ENCODE measurements at places on chromosomes 4 and X.

- no peak for DNase-seq
Measured at GRCh38 chr4:164952551-164952950, 24.9 kb downstream of the TRIM61 start.

GRCh38 chr4:48025005-48025404 is 8.4 kb downstream of the NIPAL1 start:
- DNase-seq: no peak

DNA sequence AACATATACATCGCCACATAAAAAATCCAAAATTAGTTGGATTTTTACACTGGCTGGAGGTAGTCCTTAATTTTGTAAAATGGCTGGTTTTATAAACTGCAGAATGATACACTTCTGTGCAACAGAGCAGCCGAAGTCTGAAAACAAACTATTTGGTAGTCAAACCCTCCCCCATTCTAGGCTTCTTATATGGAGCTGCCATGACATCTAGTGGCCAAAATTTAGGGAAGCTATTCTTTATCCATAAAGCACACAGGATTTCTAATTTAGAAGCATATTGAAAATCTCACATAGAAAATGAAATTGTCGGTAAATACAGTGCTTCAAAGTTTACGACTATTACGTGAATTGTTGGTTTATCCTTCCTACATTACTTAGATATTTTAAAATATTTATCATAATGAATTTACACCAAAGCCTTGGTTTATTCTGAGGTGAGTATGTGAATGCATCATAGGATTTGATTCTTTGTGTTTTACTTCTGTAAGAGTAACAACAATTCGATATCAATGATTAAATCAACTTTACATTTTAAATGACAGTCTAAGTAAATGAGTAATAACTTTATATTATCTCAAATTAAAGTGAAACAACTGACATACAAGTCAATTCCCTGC is 113.4 kb upstream of the FAM241A start:
- DNase-seq: no peak

DNA sequence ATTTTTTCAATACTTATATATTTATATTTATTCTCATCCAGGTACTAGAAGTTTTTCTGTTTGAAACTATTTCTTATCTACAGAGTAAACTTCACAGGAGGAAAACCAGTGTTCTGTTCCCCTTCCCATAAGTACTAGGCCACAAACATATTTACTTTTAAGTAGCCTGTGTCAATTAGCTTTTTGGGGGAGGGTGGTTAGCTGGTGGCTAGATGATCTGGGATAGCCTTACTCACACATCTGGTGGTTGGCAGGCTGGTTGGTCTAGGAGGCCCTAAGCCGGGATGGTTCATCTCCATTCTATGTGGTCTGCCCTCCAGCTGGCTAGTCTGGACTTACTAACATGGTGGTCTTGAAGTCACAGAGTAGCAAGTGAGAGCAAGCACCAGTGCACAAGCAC is 6.2 kb downstream of the JADE3 start:
- DNase-seq: no peak

GRCh38 chr4:87211249-87211952 is 9.0 kb downstream of the KLHL8 start:
- DNase-seq: no peak

DNA sequence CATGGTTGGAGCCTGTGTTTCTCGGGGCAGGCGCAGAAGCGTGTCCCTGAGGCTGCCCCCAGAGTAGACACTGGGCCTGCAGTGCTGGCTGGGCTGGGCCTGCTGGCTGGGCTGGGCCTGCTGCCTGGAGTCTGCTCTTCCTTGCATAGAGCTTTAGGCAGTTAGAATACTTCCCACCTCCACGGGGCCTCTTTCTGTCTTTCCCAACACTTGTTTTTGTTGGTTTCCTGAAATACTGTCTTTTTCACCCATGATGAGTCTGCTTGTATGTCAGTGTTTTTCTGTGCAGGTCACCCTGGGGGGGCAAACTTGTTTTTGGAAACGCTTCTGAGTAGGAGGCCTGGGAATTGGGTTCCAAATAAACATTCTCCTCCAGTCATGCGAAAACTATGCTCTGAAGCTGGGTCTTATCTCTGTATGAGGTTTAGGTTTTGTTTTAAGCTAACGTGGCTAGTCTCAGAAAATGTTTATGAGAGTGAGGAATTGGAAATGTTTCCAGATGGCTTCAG is 32.2 kb downstream of the TRMT44 start:
- no peak for DNase-seq

GRCh38 chr4:57763070-57763469 is 652.9 kb upstream of the IGFBP7 start:
- no peak for DNase-seq

GRCh38 chr4:52951016-52951415 is 88.9 kb downstream of the RASL11B start:
- DNase-seq: no peak

DNA sequence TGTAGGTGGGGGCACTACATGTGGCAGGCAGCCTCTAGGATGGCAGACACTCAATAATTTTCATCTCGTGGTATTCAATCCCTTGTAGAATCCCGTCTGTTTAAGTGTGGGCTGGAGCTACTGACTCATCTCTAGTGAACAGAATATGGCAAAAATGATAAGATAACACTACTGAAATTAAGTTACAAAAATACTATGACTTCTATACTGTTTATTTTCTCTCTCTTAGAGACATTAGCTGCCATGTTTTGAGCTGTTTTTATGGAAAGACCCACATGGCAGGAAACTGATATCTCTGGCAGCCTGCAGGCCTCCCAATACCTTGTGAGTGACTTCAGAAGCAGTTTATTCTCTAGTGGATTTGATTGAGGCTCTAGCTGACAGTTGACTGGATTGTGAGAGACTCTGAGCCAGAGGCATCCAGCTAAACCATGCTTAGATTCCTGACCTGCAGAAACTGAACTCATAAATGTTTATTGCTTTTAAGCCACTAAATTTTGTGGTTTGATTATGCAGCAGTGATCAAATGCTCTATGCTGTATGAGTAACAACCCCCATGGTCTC is 298.8 kb upstream of the CTSO start:
- DNase-seq: no peak

- no peak for DNase-seq
Measured at GRCh38 chrX:77434962-77435361, 12.2 kb upstream of the FGF16 start.

GRCh38 chr4:6944301-6945051 is 34.9 kb downstream of the TBC1D14 start:
- DNase-seq: no peak

DNA sequence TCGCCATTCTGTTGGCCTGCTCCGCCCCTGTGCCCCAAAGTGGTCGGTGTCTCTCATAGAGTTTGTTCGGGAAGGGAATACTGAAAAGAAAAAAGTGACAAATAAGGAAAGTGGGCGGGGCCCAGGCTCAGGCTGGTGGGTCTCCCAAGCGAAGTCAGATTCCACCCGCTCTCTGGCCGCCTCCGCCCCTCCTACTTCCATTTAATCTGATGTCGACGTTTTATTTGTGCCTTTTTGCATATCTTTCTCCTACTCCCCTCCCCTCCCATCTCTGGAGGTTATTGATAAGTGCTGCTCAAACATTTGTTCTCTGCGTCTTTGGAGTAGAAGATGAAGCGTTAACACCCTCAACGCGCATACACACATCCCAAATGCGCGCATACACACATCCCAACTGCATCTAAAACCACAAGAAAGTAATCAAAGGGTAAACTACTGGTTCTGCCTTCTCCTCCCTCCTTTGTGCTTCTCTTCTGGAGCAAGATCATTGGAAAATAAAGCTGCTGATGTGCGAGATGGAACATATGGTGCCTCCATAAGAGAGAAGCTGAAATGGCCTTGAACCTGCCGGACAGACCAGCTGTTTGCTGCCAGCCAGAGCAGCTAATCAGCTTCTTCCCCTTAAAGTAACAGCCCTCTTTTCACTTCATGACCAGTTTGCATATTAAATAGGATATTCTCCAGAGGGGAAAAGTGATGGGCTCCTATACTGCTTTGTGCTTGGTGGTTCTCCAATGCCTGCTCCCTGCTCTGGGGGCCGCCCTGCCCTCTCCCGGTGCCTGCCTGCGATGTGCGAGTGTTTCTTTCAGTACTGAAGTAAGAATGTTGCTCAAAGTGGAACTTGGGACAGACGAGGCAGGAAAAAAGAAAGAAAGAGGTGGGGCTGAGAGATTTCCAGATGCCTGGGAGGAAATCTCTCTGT is 3.1 kb downstream of the MAMLD1 start:
- DNase-seq: no peak

GRCh38 chr4:176792326-176793059 is at the start of gene VEGFC:
Gene VEGFC, minus strand, starts transcription at chr4:176792922. Its CDS starts 611 bp downstream, at chr4:176792311.
- no peak for DNase-seq

DNA sequence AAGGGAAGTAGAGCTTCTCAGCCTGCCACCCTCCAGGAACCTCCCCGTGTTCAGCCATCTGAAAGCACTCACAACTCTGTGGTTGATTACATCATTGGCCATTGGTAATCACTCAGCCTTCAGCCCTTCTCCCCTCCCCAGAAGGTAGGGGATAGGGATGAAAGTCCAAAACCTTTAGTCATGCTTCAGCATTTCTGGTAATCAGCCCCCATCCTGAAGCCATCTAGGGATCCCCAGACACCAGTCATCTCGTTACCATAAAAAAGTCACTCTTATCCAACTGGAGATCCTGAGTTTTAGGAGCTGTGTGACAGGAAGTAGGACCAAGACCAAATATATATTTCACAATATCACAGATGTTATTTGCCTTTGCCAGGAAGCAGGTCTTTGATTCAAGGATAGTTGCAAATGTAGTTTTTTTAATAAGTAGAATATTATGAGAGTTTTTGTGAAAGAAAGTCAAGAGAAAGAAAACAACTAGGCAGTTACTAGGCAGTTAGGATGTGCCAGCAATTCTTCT is 364.6 kb upstream of the NOCT start:
- DNase-seq: no peak

GRCh38 chr4:14566518-14566917 is 435.8 kb upstream of the CPEB2 start:
- DNase-seq: no peak

- no peak for DNase-seq
Measured at GRCh38 chr4:37762991-37763368, 63.5 kb upstream of the PGM2 start.

DNA sequence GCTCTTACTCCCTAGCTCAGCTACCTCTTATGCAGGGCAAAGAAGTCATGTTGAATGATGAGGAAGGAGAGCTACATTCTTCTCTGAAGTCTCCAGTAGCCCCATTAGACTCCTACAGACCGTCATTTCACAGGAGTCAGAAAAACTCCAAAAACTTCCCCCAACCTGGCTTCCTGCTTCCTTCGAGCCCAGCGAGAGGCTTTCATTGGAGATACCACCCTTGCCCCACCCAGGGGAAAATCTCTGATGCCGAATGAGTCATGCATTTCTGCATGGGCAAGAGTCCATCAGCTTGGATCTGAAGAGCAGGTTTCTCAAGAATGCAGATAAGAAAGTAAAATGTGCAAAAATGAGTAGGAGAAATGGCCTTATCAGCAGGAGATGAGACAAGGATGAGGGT is 53.0 kb downstream of the ARSF start:
- no peak for DNase-seq

- no peak for DNase-seq
Measured at GRCh38 chr4:1600211-1600780, 83.8 kb downstream of the FAM53A start.

DNA sequence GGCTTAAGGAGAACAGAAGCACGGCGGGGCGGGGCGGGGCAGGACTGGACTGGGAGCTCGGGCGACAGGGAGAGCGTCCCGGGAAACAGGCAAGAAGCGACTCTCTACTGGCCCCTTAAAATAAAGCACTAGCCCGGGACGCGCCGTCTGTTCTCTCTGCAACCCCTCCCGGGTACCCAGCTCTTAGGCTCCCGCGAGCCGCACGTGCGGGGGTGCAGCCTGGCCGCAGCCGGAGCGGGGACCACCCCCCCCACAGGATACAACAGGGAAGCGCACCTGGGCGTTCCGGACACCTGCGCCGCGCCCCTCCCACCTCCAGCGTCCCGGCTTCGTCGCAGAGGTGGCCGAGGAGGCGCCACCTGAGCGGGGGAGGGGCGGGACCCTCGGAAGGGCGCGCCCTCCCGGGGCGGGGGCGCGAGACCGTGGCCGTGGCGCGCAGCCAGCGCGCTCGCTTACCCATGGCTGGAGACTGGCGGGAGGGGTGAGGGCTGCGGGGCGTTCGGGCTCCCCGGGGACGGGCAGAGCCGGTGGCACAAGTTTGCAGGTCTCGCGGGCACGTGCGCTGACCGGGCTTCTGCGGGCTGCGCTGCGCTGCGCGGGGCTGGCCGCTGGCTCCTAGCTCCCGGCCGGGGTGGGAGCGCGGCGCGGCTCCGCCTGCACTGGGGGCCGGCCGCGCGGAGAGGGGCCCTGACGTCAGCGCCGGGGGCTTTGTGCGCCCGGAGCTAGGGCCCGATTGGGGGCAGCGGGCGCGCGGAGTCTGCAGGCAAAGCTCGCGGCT is 91.5 kb downstream of the GEMIN8 start:
- no peak for DNase-seq

GRCh38 chr4:80709082-80709869 is 321.2 kb upstream of the BMP3 start:
- peak; percentile 7 for DNase-seq

GRCh38 chrX:68868316-68868715 is 39.5 kb downstream of the EFNB1 start:
- DNase-seq: no peak

DNA sequence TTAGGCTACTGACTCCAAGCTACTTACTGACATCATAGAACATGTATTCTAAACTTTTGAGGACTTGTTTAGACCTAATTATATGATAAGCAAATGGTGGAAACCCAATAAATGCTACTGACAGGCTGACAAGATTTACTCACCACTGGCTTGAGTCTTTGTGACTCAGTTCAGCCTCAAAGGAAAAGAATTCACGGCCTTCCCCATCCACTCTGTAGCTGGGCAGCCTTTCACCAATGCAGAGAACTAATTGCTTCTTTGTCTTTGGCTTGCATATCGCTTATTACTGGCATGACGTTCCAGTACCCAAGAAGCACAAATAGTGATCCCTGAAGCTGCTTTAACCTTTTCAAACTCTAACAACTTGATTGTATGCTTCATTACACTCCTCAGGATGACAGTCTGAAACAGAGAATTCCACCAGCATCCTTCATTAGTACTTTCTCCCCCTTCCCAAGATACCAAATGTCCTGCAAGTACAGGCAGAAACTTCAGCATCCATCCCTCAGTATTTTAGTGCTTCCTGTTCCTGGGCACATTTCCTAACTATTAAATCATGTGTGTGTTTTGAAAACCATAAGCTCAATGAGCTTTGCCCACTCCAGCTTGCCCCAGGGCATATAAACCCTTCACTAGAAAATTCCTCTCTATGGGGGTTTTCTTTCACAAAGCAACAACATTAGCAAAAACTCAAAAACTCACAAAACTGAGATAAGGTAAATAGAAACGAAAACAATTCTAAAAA is 298.1 kb upstream of the SLC7A11 start:
- no peak for DNase-seq

DNA sequence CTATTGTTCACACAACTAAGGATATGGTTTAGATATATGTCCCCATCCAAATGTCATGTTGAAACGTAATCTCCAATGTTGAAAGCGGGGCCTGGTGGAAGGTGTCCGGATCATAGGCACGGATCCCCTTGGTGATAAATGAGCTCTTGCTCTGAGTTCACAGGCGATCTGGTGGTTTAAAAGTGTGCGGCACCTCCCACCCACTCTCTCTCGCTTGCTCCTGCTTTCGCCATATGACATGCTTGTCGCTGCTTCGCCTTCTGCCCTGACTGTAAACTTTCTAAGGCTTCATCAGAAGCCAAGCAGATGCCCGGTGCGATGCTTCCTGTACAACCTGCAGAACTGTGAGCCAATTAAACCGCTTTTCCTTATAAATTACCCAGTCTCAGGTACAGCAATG is 128.5 kb downstream of the NFKB1 start:
- no peak for DNase-seq

Measured in CD4-positive, alpha-beta T cell treated with Interleukin-6 at 100 ng/mL for 8 hours (primary cell).